Psoas muscle (tissue), 8 donors: ENCODE measurements at places on chromosomes 5 and 9. TPM values are rescaled to one million over a fixed set of nuclear protein-coding genes. Genes with fewer than 3 reads are reported as not detected.

The RNF208 gene
- polyA plus RNA-seq = 6.4 TPM

The LIFR gene
- 27.4 TPM for polyA plus RNA-seq

The GHR gene
- polyA plus RNA-seq = 12.4 TPM

The GTF3C5 gene
- polyA plus RNA-seq = 70.8 TPM

The LRRTM2 gene
- 0.14 TPM for polyA plus RNA-seq

The PHYHD1 gene
- 20.0 TPM for polyA plus RNA-seq

The PRR16 gene
- polyA plus RNA-seq = 3.3 TPM

The PCSK5 gene
- 2.3 TPM for polyA plus RNA-seq

The PTPRD gene
- 0.91 TPM for polyA plus RNA-seq

The RPP25L gene
- polyA plus RNA-seq = 70.1 TPM

The CEP78 gene
- polyA plus RNA-seq = 2.3 TPM

The WDR36 gene
- 10.4 TPM for polyA plus RNA-seq

The LCN10 gene
- 4.0 TPM for polyA plus RNA-seq

The CMYA5 gene
- 1,216 TPM for polyA plus RNA-seq

The IFNA21 gene
- polyA plus RNA-seq = not detected

The F2R gene
- polyA plus RNA-seq = 2.0 TPM

The TRPM3 gene
- 0.04 TPM for polyA plus RNA-seq

The SOHLH1 gene
- not detected for polyA plus RNA-seq

The BASP1 gene
- polyA plus RNA-seq = 0.64 TPM

The NR5A1 gene
- 0.04 TPM for polyA plus RNA-seq

The SELENOP gene
- polyA plus RNA-seq = 70.8 TPM

The SHOC1 gene
- polyA plus RNA-seq = not detected

The PRR7 gene
- 0.48 TPM for polyA plus RNA-seq

The ZNF879 gene
- 6.6 TPM for polyA plus RNA-seq

The CEL gene
- polyA plus RNA-seq = 0.10 TPM

The FAM78A gene
- polyA plus RNA-seq = 5.3 TPM

The C5orf58 gene
- polyA plus RNA-seq = not detected

The HMCN2 gene
- 5.0 TPM for polyA plus RNA-seq

The GRIN1 gene
- polyA plus RNA-seq = 0.06 TPM

The PDLIM7 gene
- polyA plus RNA-seq = 221 TPM

The ABO gene
- 0.51 TPM for polyA plus RNA-seq

The SOWAHA gene
- polyA plus RNA-seq = 0.01 TPM

The GDF9 gene
- 0.07 TPM for polyA plus RNA-seq

The TAF11L11 gene
- not detected for polyA plus RNA-seq
